Renal cortex interstitium (tissue), 15 donors: ENCODE measurements at places on chromosomes 11 and 22. TPM values are rescaled to one million over a fixed set of nuclear protein-coding genes. Genes with fewer than 3 reads are reported as not detected.
A peak's percentile ranks its signal among the peaks of the same experiment; 100 is the strongest.

BTBD18 gene
- 0.15 TPM for polyA plus RNA-seq

TBX10 gene
- 0.06 TPM for polyA plus RNA-seq

OR4C13 gene
- not detected for polyA plus RNA-seq

AAMDC gene
- polyA plus RNA-seq: 55.6 TPM

DNA sequence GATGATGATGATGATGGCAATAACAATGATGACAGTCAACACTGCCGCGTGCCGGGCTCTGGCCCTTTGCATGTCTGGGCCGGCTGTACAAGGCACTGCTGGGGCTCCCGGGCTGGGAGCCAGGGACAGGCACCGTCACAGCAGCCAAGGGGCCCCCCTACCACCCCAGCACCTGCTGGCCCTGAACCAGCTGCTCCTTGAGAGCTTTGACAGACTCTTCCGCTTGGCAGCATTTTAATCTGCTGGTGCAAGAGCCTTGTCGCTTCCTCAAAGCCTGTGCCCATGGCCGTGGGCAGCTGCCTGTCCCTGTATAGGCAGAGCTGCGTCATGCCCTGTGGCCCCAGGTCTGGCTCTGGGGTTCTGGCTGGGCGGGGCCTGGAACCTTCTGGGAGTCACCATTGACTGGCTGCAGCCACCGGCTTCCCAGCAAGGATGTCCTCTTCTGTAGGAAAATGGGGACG is 12.9 kb upstream of the MUC6 start:
- no peak for DNase-seq

- no peak for DNase-seq
Observed at GRCh38 chr11:113554526-113554925, 79.3 kb upstream of the DRD2 start.

MRGPRE gene
- polyA plus RNA-seq: not detected

DNA sequence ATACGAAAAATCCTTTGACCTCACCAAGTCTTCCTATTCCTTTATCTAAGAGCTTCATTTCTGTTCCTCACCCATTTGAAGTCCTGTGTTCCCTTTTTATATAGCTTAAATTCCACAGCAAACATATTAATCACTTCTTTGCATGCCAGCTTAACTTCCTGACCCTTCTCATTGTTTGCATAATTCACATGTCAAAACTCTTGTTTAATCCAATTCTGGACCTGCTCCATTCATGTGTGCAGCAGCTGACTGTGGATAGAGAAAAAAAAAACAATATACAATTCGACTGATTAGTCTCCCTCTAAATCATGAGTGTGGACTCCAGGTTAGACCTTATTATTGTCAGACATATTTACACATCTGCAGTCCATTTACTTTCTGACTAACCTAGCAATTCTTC is 991.2 kb upstream of the TENM4 start:
- DNase-seq: no peak

DNA sequence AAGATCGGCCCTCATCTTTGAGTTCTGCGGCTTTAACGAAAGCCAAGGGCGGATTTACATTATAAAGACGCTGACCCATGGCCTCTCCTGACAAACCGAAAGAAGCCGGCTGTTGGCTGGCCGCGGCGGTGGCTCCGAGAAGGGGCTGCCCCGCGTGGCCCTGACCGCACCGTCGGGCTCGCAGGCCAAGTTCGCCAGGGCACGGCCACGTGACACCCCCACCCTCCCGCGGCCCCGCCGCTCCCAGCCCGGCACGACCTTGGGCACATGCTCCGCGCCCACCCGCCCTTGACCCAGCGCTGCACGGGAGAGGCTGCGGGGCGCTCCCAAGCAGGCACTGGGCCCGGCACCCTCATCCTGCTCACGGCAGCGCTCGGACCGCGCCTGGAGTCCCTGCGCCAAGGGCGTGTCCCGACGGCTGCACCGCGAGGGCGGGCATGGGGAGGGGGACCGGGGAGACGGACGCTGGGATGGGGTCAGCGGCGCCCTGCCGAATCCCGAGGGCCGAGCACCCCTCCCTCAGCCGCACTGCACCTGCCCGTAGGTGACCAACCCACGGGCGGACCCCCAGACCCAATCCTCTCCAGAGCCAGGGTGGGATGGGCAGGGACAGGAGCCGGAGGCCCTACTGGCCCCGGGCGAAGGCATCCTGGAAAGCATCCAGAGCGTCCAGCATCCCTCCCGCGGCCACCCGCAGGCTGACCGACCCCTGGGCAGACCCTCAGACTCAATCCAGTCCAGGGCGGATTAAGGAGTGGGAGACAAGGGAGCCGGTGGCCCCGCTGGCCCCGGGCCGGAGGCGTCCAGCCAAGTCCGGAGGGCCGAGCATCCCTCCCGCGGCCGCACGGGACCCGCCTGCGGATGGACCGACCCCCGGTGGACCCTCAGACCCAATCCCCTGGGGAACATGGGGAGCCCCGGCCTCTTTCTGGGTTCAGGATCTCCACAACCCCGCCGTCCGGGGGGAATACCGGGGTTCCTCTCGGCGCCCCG is 759 bp downstream of the CPT1A start:
- DNase-seq: peak; percentile 49

GRCh38 chr11:121249039-121249663 is 43.4 kb upstream of the SC5D start:
- DNase-seq: no peak

- no peak for DNase-seq
Observed at GRCh38 chr11:59644528-59644927, 24.3 kb downstream of the PATL1 start.

- DNase-seq: no peak
Observed at GRCh38 chr11:70021586-70021985, 56.5 kb upstream of the ANO1 start.

MMP12 gene
- 4.2 TPM for polyA plus RNA-seq

DNA sequence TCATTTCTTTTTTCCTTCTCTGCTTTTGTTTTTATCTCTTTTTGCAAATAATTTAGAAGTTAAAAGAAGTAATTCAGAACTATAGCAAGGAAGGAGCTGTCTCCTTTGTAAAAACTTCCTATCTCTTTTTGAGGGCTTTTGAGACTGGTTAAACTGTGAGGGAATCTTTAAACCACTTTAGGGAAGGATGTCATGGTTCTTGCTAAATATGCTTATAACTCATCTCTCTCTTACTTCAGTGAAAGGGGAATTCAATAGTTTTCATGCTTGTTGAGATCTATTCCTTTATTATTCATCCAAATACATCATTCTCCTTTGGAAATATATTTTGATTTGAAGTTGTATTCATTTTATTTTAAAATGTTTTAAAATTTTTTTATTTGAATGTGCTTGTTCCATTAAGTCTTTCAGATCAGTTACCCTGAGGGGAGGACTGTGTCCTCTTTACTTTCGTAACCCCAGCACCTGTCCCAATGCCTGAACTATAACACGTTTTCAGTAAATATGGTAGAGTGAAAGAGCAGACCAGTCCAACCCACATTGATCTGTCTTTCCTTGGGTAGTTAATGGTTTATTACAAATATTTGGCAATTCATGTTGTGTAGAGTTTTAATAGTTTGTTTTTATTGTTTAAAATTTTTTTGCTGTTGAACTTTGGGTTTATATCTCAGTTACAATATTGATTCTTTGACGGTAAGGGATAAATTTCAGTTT is 27.5 kb downstream of the AMOTL1 start:
- no peak for DNase-seq

PIK3IP1 gene
- polyA plus RNA-seq: 16.0 TPM

DNA sequence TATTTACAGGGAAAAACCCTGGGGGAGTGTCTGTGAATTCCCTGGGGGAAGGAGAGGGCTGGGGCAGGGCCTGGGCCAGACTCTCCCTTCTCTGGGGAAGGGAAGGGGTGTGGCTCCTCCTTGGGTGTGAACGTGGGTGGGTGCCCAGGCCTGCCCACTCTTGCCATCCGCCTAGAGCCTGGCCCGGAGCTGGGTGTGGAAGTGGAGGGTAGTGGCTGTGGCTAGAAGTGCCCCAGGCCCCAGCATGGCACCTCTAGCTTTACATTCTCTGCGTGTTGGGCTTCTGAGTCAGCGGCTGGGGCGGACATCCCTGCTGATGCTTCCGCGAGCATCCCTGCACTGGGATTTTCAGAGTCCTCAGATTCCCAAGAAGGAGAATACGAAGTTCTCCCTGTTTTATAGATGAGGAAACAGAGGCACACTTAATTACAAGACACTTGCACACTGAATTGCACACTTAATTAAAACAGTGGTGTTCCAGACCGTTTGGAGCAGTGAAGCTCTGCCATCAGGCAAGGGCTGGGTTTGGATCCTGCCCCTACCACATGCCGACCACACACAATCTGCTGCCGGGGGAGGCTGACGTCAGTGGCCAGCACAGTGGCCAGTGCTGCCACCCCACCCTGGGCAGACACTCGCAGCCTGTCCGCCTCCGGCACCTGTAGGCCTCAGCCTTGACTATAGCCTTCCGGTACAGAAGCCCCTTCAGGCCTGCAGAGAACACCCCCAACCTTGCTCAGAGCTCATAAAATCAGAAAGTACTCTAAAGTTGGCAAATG is 7.6 kb downstream of the BAD start:
- no peak for DNase-seq

DNA sequence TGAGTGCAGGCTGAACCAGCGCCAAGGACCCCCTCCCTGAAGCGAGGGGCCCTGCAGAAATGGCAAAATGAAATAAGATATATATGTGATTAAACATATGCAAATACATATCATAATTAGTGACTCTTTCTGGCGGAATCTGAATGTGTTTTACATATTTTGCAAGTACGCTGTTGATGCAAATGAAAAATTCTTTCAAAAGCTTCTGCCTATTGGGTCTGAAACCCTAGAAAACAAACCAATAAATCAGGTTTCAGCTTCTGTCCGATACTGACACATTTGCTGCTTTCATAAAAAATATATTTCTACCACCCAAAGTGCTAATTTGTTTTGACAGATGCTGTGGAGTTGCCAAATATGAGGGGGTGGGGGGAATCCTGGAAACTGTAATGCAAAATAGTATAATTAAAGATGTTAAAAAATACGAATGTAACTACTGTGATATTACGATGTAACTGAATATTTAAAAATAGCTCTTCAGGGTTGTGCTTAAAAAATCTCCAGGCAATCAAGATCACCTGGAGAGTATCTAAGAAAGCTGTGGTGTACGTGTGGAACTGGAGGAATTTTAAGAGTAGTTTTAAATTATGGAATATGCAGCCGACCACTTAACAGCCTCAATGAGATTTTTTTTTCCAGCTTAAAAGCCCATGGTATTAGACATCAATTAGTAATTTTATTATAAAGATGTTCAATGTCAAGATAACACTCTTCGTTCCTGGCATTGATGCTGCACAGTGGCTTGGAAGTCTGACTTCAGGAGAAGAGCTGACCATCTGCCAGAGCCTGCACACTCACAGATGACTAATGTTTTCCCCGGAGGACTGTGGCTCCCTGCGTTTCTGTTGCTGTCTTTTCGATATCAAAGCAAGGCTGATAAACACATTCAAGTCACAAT is 122.2 kb upstream of the RCN1 start:
- no peak for DNase-seq

DNA sequence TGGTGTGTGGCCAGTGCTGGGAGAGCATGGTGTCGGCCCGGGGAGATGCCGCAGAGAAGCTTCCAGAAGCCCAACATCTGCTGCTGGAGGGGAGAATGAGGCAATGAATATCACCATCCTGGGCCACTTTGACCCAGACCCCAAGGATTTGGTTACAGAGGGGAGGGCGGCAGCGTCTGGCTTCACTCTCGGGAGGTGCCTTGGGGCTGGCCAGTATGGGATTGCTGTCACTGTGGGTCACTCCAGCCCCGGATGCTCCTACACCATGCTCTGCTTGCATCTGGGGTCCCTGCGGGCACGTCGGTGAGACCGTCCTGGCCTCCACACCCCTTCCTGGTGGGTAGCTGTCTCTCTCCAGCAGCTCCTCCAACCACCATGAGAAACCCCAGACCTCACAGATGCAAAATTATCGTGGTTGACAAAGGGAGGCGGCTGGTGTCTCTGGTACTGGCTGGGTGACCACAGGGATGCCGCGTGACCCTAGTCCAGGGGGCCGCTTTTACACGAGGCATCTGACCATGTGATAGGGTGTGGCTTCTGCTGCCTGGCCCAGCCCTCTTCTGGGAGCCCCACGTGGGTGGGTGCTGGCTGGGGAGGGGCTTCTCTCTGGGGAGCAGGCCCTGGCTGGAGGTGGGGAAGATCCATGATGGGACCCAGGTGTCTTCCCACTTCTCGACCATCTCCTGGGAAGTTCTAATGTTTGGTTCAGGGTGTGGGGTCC is 5.7 kb downstream of the KCNQ1 start:
- no peak for DNase-seq

B3GAT1 gene
- polyA plus RNA-seq: 4.9 TPM

- no peak for DNase-seq
Observed at GRCh38 chr22:30267382-30268302, 991 bp upstream of the OSM start.

- DNase-seq: no peak
Observed at GRCh38 chr22:30027169-30027568, 53.1 kb upstream of the HORMAD2 start.

DNA sequence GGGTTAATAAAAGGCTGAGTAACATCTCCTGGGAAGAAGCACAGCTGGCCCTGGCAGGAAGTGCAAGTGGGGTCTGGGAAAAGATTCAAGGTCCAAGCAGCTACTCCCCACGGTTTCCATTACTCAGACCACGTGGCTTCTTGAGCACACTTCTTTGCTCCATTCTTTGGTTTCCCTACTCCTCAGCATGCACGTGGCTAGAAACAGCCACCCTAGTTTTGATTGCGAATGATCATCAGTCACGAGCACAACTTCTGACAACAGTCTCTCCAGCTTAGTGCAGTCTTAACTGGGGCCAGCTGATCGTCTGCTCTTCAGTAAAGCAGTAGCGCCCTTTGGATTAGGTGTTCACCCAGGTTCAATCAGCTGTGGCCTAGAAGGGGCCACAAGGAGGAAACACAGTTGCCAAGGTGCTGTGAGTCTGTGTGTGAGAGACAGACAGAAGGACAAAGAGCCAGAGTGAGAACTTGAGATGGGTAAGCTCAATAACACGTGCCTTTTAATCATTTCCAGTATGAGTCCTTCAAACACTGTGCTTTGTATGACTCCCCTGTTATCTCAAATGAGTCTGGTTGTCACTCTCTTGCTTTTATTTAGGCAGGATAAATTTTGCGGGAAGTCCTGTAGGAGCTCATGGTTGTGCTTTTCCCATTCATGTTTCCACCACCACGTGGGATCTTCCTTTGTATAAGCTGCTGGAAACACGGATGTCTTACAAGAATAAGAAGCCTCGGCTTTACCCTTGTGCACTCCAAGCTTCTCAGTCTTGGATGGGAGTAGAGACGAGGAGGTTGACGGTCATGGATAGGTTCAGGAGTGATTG is 901 bp upstream of the PARVA start:
- peak; percentile 51 for DNase-seq

CTSW gene
- polyA plus RNA-seq: 1.0 TPM

DNA sequence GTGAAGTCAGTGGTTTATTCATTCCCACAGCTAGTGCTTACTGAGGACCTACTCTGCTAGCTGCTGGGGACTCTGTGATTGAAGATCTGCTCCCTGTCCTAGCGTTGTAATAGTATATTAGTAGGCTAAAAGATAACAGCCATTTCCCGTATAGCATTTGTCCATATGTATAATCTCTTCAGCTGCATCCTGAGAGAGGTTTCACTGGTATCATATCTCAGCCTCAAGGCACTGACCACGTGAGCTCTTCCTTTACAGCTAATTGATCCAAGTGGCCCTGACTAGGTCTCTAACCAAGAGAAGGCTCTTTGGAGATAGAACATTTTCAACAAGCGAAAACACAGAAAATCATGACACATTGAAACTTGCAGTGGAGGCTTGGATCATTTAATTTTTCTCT is 110.2 kb downstream of the APIP start:
- no peak for DNase-seq
